ENCODE measurements at places on chromosomes 2 and 18. TPM values are rescaled to one million over a fixed set of nuclear protein-coding genes. Genes with fewer than 3 reads are reported as not detected.

GRCh38 chr2:221924576-221924975 lies 352.5 kb upstream of the EPHA4 start:
- no peak for DNase-seq

GRCh38 chr2:221573430-221574230 lies 1.5 kb upstream of the EPHA4 start:
- peak; percentile 91 for DNase-seq

DNA sequence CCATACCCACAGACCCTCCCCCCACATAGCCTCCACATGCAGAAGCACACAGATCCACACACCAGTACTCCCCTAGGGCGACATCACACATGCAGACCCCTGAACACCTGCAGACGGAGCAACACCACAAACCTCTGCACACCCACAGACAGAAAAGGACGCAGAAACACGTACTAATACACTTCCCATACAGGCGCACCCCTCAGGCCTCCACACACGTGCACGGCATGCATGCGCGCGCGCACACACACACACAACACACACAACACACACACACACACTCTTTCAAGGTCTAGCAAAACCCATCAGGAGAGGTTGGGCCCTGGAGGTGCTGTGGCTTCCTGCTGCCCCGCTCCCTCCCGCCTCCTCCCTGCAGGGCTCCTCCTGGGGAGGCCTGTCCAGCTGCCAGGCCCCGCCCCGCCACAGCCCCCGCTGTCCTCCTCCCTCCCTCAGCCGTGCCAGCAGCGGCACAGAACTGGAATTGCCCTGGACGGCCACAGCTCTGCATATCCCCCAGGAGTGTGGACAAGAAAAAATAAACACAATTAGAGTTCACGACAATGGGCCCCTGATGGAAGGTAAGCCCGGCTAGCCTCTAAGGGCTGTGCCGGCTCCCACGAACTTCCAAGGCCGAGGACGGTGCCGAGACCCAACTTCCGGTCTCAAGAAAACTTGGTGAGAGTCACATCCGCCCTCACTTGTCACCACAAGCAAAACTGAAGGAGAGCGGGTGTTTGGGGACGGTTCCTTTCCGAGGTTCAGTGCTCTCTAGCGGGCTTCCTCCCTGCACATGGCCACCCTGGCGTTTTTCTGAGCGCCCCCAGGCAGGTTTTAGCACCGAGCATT lies 6.8 kb downstream of the ZFP36L2 start:
- peak; percentile 95 for DNase-seq

DNA sequence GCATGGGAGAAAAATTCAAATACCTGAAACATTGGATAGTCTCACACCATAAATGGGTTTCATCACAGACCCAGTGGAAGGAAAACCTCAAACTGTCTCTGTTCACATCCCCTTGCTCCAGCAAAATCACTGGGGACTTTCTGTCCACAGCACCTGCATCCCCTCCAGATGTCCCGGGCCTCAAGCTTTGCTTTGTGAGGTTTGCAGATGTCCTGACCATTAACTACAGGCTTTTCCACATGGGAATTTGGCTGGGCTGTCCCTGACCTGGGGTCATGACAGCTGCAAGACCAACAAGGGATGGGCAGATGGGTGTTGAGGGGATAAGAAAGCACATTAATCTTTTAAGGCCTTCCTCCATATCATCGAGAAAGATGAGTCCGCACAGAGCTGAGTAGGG lies 427.9 kb downstream of the TXNL1 start:
- no peak for DNase-seq

DNA sequence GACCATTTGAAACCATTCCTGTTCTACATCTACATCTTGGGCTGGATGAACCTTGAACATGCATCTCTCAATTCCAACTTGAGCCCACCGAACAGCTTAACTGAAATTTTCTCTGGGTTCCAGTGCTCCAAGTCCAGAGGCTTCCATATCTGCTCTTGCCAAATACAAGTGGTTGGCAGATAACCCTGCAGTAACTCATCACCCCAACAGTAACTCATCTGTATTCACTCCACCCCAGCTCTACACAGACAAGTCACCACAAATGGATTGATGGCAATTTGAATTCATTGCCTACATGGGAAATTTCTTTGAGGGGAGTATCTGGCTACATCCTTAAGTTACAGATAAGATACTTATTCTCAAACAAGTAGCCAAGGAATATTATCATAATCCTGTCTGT lies 502.4 kb upstream of the TNP1 start:
- no peak for DNase-seq

DNA sequence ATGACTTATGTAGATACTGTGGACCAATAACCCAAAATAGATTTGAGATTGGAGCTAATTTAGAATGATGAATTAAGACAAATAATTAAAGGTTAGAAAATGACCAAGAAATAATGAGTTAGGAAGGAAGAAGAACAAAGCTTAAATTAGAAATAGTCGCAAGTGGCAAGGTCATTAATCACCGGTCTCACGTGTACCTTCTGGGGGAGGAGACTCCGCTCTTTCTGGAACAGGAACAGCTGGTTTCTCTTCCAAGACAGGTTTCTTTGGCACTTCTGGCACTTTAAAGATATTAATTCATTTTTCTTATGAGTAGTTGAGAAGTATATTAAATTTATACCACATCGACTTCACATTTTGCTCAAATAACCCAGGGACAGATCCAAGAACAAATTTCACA lies 156.7 kb downstream of the TTN start:
- no peak for DNase-seq

- DNase-seq, result no peak
Measured at GRCh38 chr2:25620077-25620476, 53.3 kb downstream of the DTNB start.

DNA sequence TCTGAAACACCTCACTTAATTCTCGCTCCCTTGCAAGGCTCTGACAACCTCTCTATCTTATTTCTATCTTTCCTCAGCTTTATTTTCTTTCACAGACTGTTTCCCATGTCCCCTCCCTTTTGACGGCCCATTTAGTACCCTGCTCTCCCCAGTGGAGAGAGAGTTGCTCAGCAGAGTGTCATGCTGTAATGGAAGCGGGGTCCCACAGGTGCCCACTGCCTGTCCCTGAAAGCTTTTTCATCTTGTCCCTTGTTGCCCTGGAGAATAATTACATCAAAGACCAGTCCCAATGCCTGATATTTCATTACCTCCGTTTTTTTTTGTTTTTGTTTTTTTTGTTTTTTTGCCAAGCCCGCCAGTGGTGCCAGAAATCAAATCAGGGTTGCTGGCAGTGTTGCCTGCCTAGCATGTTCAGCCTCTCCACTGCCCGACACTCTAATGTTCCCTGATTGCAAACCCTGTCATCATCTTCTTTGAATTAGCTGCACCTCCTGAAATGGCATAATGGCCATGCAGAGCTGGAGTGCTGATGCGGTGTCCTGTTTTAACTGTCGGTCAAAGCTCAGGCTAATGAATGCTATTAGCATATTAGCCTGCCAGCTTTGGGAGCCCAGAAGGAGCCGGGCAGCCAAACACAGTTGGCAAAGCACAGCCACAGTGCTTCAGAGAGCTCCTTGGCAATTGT lies 71.2 kb upstream of the CAVIN2 start:
- DNase-seq, result no peak

DNA sequence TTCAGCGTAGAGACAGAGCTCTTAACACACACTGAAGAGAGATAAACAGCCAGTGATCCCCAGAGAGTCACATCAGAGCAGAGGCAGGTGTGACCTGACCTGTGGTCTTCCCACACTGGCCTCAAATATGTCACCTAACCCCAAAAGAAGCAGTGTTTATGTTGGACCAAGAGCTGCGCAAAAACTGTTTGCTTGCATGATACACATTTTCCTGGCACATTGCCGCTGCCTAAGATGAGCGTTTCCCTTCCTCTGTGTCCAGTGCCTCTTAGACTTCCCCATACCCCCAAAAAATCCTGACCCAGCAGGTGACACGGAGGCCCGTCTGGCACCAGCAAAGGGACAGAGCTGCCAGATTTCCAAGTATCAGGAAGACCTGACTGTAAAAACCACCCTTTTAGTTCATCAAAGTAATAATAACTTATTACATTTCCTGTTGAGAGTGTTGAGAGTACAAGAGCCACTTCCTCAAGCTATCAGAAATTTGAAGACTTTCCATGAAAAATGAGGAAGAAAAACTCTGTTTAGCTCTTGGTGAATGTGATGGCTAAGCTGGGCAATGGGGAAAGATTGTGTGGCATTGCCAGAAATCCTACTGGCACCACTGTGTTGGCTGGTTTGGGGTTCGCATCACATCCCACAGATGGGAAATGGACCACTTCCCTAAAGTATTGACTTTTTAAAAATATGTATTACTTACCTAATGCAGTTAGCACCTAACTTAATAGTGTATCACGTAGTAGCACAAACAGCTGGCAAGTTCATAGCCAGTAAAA lies 6.7 kb downstream of the TNFRSF11A start:
- no peak for DNase-seq

GRCh38 chr2:60468382-60469085 lies 84.9 kb downstream of the BCL11A start:
- no peak for DNase-seq

GRCh38 chr18:5625076-5625475 lies 81.3 kb upstream of the EPB41L3 start:
- DNase-seq, result no peak

DNA sequence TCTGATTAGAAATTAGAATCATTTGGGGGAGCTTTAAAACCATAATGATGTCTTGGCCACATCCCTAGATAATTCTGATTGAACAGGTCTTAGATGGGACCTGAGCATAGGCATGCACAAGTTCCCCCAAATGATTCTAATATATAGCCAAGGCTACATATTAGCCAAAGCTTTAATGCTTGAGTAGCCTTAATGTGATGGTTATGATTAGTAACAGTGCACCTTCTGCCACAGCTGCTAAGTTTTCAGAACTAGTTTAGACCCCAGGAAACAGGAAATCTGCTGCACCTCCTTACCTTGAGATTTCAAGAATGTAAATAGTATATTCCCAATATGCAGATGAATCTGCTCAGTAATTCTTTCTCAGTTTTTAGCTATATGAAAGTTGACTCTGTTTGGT lies 119.8 kb downstream of the PTPN4 start:
- DNase-seq, result no peak

GRCh38 chr2:98637401-98638147 lies 29.2 kb downstream of the UNC50 start:
- no peak for DNase-seq

GRCh38 chr18:67525328-67526099 lies 9.0 kb upstream of the DSEL start:
- no peak for DNase-seq

GRCh38 chr18:36692371-36692770 lies 136.4 kb downstream of the TPGS2 start:
- DNase-seq, result no peak

DNA sequence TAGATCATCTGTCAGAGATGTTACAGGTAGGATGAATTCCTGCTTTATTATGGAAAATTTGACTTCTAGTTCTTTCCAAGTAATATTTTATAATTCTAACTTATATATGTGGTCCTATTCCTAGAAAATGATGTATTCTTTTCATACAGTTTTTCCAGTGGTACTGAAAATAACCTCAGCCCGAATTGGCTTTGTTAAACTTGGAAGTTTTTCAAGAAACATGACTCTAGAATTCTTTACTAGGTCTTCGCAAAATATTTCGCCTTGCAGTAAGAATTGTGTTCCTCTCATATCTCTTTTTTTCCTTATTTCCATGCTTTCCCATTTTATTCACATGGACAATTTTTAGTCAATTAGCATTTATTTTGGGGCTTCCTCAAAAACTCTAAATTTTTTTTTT lies 60.5 kb downstream of the BMPR2 start:
- DNase-seq, result no peak

DNA sequence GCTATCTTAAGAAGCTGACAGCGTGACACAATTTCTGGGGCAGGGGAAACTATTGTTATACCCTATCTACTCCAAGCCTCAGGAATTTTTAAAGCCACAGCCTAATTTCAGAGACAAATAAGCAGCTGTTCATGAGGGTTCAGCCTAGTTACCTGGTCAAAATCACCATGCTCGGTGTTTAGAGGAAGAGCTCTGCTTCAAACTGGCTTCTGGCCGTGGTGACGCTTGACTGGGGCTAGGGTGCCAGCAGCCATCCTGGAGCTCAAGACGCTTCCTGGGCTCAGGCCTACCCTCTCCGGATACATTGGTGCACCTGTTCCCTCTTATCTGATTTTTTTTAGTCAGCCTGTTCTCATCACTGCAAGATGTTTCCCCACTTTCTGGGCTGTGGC lies 41.7 kb downstream of the FRZB start:
- no peak for DNase-seq

- no peak for DNase-seq
Measured at GRCh38 chr2:238713198-238713826, 134.6 kb upstream of the TWIST2 start.

GRCh38 chr2:21763501-21763900 lies 639.7 kb downstream of the TDRD15 start:
- DNase-seq, result no peak

DNA sequence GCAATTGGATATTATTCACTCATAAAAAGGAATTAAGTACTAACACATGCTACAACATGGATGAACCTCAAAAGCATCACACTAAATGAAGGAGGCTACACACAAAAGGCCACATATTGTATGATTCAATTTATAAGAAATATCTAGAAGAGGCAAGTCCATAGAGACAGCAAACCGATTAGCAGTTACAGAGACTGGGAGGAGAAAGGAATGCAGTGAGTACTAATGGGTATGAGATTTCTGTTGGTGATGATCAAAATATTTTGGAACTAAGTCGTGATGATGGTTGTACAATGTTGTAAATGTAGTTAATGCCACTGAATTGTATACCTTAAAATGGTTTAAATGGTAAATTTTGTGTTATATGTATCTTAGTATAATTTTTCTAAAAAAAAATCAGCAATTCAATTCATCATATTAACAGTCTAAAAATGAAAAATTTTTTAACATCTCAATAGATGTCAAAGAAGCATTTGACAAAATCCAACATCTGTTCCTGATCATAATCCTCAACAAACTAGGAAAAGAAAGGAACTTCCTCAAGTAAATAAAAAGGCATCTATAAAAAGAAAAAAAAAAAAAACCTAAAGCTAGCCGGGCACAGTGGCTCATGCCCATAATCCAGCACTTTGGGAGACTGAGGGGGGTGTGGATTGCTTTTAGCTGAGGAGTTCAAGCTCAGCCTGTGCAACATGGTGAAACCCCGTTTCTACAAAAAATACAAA lies 98.1 kb downstream of the TGIF1 start:
- no peak for DNase-seq

- no peak for DNase-seq
Measured at GRCh38 chr18:13481820-13482617, 244.3 kb downstream of the FAM210A start.

Gene TSPYL6
- not detected for polyA plus RNA-seq

Gene AP1S3
- polyA plus RNA-seq, result 7.8 TPM

Gene CHRNG
- not detected for polyA plus RNA-seq

Gene DSG4
- not detected for polyA plus RNA-seq

Gene GPR45
- polyA plus RNA-seq, result 0.04 TPM

Gene PLCL1
- polyA plus RNA-seq, result not detected

Gene KRCC1
- 43.5 TPM for polyA plus RNA-seq

Gene OTOS
- polyA plus RNA-seq, result not detected

Gene ATP6V1B1
- 0.21 TPM for polyA plus RNA-seq

Gene ANKRD30B
- 0.01 TPM for polyA plus RNA-seq
